ENCODE measurements at places on chromosomes 6 and 20.

GRCh38 chr6:16476861-16477260, 238.5 kb downstream of the GMPR start:
- no peak for DNase-seq

DNA sequence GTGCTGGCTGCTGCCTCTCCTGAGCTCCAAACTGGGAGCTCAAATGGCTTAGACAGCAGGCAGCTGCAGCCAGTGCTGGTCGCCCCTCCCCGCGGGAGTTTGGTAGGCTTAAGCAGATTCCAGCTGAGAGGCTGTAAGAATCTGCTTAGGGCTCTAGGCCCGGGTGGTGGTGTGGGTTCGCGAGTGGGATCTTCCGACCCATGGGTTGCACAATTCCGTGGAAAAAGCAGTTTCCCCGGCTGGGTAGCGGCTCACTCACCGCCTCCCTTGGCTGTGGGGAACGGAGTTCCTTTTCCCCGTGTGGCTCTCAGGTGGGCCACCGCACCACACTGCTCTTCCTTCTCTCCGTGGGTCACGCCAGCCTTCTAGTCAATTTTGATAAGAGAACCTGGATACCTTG, 232.5 kb downstream of the PKHD1 start:
- DNase-seq: no peak

- DNase-seq: no peak
These were observed 901.3 kb upstream of the CITED2 start for GRCh38 chr6:140275725-140276124.

DNA sequence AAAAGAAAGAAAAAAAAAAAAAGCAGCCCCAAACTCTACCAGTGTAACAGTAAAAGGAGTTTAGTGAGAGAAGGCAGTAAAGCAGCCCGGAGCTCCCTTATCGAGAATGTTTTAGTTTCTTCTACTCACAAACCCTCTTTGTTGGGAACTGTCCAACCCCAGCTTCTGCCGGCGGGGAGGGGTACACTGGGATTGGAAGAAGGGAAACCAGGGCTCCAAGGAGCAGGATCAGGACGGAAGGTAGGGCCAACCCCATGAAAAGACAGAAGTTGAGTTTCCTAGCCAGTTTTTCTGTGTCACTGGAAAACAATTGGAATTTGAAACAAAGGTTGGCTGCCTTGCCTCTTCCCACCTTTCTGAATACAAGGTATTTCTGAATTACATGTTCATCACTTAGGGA, 66.0 kb downstream of the KIZ start:
- DNase-seq: no peak

DNA sequence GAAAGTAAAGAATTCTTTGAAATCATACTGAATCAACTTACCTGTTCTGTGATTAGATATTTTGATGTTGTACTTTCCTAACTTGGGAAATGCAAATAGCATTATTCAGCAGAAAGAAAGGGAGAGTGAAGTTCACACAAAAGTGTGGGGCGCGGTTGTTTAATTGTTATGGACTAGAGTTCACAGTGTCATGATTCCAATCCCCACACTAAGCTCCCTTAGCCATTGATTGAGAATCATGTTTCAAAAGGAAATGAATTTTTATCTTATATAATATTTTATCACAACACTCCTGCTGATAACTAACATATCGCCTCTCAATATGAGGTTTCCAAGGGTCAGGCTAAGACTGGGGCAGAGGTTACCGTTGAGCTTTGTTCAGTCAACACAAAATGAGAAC, 3.0 kb upstream of the GSTA5 start:
- DNase-seq: peak; percentile 7

DNA sequence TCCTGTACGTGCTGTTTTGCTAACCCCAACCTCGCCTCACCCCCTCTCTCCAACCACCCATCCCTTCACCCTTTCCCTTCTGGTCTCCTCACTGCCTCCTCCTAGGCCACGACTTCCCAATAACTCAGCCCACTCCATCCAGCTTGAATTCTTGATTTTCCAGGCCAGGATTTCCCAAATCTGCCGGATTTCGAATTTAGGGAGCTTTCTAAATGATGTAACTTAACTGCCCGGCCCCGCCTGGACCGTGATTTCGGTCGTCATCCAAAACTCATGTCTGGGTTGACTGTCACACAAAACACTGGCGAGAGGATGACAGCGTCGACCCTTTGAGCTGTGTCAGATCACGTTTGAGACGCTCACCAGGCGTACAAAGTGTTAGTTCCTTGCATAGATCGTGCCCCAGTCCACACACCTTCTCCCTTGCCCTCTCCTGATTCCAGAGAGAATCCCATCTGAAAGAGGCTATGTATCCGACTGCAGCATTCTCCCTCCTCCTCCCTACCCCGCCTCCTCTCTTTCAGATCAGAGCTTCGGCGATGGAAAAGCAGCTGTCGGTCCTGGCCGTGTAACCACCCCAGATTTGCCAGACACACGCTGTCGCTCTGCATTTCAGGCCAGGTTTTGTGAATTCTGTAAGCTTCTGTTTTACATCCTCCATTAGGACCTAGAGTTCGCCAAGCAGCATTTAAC, 168.2 kb downstream of the GPX5 start:
- DNase-seq: no peak

DNA sequence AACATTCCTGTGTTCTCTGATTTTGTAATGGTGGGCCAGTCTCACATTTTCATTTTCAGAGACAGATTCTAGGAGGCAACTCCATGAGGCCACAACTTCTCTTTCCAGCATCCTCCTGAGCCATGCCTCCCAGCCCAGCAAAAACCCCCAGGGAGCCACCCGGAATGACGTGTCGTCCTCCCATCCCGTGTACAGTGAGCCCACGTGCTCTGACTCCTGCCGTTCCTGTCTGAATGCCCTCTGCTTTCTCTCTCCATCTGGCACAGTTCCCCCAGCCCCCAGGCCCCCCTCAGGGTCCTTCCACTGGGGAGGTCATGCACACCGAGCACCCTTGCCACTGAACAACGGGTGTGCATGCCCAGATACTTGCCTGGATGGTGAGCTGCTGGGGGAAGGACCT, 38.0 kb downstream of the C20orf203 start:
- no peak for DNase-seq

GRCh38 chr6:21037453-21037852, 503.2 kb downstream of the CDKAL1 start:
- peak; percentile 44 for DNase-seq

DNA sequence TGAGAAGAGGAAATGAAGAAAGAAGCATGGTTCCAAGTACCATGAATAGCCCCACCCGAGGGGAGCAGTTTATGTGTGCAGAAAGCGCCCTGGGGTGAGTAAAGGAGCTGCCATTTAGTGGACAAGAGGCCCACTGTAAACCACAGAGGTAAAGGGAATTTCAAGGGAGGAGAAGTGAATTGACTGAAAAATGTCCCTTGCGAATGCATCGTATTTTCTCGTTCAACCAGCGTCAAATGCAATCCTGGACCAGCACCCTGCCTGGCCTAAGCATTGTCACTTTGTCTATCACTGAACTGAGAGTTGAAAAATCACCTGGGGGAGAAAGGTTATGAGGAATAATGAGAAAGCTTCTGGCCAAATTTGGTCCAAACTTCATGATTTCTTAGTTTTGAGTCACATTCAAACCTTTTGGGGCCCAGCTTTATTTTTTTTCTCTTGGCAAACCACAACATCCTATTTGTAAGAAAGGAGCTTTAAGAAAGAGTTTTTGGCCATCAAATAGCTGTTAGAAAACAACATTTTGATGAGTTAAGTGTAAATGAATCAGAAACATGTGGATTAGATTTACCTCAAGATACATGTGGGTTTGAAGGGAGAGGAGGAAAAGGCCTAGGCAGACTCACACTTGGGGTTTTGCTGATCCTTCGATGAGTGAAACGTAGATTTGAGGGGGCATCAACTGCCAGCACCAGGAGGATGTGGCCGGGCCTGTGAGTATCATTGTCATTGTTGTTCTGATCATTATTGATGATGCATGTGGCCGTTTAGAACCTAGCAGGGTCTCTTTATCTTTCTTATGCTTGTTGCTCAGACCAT, 214.0 kb downstream of the CLIC5 start:
- DNase-seq: no peak

DNA sequence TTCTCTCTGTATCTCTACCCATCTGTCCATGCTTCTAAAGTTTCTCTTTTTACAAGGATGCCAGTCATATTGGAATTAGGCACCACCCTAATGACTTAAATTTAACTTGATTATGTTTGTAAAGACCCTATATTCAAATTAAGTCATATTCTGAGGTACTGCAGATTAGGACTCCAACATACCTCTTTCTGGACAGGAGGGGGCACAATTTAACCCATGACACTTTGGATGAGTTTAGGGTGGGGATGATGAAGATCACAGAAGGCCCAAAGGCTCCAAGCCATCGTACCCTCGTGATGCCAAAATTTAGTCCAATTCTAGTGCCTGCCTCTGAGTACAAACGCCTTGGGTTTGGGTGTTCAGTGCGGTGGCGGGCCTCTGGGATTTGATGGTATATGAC, 15.0 kb upstream of the NKX2-2 start:
- DNase-seq: no peak

DNA sequence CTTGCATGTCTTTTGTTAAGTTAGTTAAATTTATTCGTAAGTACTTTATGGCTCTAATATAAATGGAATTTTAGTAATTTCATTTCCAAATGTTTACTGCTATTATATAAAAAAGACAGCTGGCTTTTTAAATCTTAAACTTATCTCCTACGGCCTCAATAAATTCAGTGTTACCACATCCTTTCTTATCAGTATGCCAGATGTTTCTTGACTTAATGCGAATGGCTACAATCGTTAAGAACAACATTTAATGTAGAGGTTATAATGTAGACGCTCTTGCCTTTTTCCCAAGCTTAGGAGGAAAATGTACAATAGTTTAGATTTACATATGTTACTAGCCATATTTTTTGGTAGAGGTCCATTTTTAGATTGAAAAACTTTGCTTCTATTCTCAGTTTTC, 659.4 kb downstream of the TENT5A start:
- DNase-seq: no peak

- no peak for DNase-seq
These were observed 20.0 kb downstream of the MAPK13 start for GRCh38 chr6:36150283-36150682.

- no peak for DNase-seq
These were observed 13.7 kb downstream of the TAB2 start for GRCh38 chr6:149331043-149331807.

GRCh38 chr20:46118481-46119020, 437 bp downstream of the CD40 start:
- peak; percentile 61 for DNase-seq

- DNase-seq: no peak
These were observed 85.3 kb downstream of the MYLK4 start for GRCh38 chr6:2665146-2666070.

- no peak for DNase-seq
These were observed 71.3 kb downstream of the TFAP2B start for GRCh38 chr6:50889935-50890334.

GRCh38 chr6:133805876-133806275, 83.0 kb upstream of the TCF21 start:
- peak; percentile 56 for DNase-seq

DNA sequence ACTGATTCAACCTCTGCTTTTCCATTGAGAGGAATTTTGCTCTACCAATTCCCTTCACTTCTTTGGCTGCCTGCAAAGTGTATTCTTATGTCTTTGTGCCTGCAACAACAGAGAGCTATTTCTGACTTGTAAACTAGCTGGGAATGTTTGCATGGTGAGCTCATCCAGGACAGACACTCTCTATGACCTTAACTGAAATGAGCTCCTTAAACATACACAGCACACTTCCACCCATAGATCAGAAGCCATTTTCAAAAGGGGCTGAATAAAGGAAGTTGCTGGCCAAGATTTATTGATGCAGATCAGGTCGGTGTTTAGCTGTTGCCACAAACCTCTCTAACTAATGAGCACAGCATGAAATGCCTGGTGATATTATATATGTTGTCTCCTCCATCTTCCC, 377.7 kb downstream of the BTBD9 start:
- no peak for DNase-seq

- no peak for DNase-seq
These were observed 251.0 kb downstream of the SYNE1 start for GRCh38 chr6:152386131-152386530.

GRCh38 chr20:11168026-11168425, 494.2 kb upstream of the JAG1 start:
- DNase-seq: no peak

GRCh38 chr20:23002276-23002675, 32.8 kb upstream of the SSTR4 start:
- peak; percentile 45 for DNase-seq

GRCh38 chr20:16434062-16434664, 139.1 kb downstream of the KIF16B start:
- peak; percentile 84 for DNase-seq

- no peak for DNase-seq
These were observed 368.5 kb upstream of the SPTLC3 start for GRCh38 chr20:12640251-12640650.
